ENCODE measurements at places on chromosomes 4 and X. TPM values are rescaled to one million over a fixed set of nuclear protein-coding genes. Genes with fewer than 3 reads are reported as not detected.

MAP7D2 gene
- total RNA-seq: 0.26 TPM

- DNase-seq: no peak
- no peaks in the 10 kb centered on the region for H3K36me3 ChIP-seq
- H3K27me3 ChIP-seq: no peaks in the 10 kb centered on the region
- H3K4me3 ChIP-seq: no peak overlapping the region
- H3K27ac ChIP-seq: no peak overlapping the region
- no peaks in the 10 kb centered on the region for H3K4me1 ChIP-seq
Observed at GRCh38 chrX:40552768-40553167, 28.0 kb upstream of the ATP6AP2 start.

CXXC4 gene
- total RNA-seq: 0.61 TPM

GRCh38 chrX:122703762-122704161 lies 480.3 kb upstream of the GRIA3 start:
- no peak overlapping the region for H3K27ac ChIP-seq
- H3K36me3 ChIP-seq: no peaks in the 10 kb centered on the region
- no peaks in the 10 kb centered on the region for H3K4me1 ChIP-seq
- H3K4me3 ChIP-seq: no peak overlapping the region

DNA sequence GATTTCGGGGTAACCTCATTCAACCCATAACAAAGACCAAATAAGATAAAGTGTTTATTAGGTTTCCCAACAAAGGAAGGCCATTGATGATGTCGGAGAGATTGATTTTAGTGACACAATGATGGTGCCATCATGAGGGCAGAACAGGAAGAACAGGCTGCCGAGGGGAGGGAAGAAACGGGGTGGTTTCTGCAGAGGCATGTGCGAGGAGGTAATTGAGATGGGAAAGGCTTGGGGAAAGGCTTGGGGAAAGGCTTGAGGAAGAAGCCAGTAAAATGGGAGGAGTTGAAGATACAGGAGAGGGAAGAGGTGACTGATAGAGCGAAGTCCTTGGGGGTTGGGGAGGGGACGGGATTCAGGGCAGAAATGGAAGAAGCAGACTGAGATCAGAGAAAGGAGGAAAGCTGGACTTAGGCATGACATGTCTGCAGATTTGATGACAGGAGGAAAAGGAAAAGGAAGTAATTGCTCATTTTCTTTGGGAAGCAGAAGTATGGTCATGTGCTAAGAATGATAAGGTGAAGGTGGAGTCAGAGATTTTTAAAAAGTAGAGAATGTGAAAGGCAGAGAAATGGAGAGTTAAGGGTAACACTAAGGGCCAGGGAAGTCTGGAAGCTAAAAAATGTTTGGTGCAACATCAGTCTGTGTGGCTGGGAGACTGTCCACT lies 6.0 kb downstream of the HPSE start:
- H3K27ac ChIP-seq: no peak overlapping the region
- no peaks in the 10 kb centered on the region for H3K36me3 ChIP-seq
- H3K4me3 ChIP-seq: no peak overlapping the region
- DNase-seq: no peak
- no peaks in the 10 kb centered on the region for H3K4me1 ChIP-seq
- H3K27me3 ChIP-seq: no peaks in the 10 kb centered on the region

GYPA gene
- not detected for total RNA-seq
